GM06990 (cell line): ENCODE measurements at places on chromosomes 5 and 9.

DNA sequence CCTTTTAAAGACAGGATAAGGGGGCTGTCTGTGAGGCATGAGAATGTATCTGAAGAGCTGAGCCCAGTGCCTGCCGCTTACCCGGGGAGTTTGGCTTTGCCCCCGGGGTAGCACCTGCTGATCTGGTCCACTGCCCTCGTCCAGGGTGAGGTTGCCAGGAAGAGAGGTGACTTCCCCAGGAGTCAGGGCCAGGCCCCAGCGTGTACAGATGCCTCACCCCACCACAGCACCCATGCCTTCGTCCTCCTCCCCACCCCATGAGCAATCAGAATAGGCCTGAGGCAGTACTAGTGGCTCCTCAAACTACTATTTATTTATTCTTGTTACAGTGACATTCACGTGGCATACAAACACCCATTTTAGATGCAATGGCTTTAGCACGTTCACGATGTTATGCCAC is 15.7 kb upstream of the AIF1L start:
- no peak for DNase-seq

- DNase-seq: no peak
Observed at GRCh38 chr9:33785914-33786313, 9.4 kb upstream of the PRSS3 start.

- no peak for DNase-seq
Observed at GRCh38 chr5:124634228-124634739, 112.2 kb downstream of the ZNF608 start.

DNA sequence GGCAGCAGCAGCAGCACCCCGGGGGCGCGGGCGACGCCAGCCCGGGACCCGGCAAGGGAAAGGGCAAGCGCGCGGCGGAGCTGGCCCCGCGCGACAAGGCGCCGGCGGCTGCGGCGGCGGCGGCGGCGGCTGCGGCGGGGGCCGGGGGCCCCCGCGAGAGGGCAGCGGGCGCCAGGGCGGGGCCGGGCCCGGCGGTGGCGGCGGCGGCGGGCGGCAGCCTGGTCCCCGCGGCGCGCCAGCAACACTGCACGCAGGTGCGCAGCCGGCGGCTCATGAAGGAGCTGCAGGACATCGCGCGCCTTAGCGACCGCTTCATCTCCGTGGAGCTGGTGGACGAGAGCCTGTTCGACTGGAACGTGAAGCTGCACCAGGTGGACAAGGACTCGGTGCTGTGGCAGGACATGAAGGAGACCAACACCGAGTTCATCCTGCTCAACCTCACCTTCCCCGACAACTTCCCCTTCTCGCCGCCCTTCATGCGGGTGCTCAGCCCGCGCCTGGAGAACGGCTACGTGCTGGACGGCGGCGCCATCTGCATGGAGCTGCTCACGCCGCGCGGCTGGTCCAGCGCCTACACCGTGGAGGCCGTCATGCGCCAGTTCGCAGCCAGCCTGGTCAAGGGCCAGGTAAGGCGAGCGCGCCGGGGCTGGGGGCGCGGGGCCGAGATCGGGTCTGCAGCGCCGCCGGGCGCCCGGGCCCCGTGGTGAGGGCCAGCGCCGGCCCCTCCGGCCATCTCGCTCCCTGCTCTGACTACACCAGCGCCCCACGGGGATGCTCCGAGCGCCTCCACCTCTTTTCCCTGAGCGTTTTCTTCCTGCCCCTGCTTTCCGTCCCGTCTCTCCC is at the start of gene UBE2QL1:
Gene UBE2QL1 (plus strand): TSS at position 238 of the 843 bp plus-strand sequence. CDS start 35 bp downstream, at position 273.
- peak; percentile 44 for DNase-seq

DNA sequence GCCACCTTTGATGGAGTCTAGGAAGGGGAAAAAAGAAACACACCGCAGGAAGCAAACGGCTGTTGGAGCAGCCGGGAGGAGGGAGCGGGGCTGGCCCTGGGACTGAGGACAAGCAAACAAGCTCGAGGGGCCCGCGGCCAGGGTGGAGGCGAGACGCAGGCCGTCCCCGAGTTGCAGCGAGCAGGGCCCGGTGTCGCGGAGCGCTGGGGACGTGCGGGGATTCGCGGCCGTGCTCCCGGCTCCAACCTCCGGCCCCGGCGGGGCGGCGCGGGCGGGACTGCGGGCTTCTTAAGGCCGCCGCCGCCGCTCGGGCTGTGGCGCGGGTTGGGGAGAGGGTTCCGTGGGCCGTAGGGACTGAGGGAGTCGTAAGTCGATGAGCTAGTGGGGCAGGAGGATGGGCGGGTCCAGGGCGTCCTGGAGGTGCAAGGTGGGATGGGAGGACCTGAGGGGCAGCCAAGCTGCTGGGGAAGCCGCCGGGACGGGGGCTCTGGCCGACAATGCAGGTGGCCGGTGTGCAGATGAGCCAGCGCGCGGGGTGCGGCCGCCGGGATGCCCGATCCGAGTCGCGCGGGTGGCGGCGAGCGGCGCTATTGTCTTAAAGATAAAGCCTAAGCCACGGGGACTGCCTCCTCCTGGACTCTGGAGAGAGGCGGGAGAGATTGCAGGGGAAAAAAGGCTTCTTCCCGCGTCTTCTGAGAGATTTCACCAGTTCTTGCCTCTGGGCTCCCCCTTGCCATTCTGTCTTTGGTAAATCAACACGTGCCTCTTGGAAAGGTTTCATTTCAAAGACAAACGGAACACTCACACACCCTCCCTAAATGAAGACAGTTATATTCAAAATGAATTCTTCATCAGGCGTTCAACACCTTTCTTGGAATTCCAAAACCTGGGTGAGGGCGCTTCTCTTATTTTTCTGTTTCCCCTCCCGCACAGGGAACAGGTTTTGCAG is 1.6 kb upstream of the HAPLN1 start:
- peak; percentile 54 for DNase-seq

GRCh38 chr5:109786206-109786855 is 96.6 kb downstream of the MAN2A1 start:
- DNase-seq: no peak

GRCh38 chr9:121179930-121180681 is 21.6 kb downstream of the RAB14 start:
- DNase-seq: no peak

DNA sequence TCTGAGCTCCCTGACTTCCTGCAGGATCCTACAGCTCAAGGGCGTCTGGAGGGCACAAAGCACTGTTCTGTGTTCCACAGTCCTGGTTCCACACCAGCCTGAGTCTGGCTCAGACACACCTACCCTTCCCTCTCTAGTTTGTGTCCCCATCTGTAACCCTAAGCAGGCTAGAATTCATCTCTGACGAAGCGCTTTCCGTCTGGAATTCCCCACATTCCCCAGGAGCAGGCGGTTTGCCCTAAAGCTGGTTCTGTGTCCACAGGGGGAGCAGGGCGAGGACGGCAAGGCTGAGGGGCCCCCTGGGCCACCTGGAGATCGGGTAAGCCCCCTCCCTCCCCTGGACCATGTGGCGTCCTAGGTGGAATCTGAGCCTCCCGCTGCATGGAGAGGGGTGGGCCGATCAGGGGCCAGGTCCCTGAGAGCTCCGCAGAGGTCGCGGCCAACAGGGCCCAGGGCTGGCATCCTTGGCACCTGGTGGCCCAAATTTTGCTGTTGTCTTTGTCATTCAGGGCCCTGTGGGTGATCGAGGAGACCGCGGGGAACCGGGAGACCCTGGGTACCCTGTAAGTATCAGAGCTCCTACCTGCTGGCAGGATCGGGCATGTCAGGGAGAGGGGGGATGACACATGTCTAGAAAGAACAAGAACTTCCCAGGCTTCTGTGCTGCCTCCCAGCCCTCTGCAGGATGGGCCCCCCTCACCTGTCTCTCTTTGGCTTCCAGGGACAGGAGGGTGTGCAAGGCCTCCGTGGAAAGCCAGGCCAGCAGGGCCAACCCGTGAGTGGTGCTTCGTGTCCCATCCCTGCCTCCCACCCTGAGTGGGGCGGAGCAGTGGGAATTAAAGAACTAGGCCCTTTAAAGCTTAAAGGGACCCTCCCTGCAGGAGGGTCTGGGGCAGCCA is 34.5 kb upstream of the ORM1 start:
- no peak for DNase-seq

DNA sequence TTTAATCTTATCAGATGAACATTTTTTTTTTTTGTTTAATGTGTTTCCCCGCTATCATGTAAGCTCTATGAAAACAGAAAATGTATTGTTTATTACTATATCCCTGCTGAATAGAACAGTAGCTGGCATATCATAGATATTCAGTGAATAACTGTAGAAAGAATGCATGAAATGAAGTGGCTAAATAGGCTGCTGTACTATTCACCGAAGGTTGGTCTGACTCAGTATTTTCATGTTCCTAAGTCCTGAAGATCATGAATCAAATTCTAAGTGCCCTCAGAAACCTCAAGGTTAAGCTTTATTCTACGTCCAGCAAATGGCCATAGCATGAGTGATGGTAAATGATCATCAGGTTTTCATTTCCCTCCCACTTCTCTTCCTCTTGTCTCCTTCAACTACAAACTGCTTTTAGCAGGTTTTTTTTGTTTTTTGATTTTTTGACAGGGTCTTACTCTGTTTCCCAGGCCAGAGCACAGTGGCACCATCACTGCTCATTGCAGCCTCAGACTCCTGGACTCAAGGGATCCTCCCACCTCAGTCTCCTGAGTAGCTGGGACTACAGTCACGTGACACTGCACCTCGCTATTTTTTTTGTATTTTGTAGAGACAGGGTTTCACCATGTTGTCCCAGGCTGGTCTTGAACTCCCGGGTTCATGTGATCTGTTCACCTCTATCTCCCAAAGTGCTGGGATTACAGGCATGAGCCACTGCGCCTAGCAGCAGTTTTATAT is 19.1 kb upstream of the ZFAND5 start:
- DNase-seq: no peak

GRCh38 chr9:108655818-108656217 is 200.0 kb downstream of the ACTL7B start:
- DNase-seq: no peak

GRCh38 chr5:150607991-150608390 is 32.5 kb upstream of the SYNPO start:
- DNase-seq: no peak

- no peak for DNase-seq
Observed at GRCh38 chr5:168612996-168613395, 33.8 kb upstream of the PANK3 start.

DNA sequence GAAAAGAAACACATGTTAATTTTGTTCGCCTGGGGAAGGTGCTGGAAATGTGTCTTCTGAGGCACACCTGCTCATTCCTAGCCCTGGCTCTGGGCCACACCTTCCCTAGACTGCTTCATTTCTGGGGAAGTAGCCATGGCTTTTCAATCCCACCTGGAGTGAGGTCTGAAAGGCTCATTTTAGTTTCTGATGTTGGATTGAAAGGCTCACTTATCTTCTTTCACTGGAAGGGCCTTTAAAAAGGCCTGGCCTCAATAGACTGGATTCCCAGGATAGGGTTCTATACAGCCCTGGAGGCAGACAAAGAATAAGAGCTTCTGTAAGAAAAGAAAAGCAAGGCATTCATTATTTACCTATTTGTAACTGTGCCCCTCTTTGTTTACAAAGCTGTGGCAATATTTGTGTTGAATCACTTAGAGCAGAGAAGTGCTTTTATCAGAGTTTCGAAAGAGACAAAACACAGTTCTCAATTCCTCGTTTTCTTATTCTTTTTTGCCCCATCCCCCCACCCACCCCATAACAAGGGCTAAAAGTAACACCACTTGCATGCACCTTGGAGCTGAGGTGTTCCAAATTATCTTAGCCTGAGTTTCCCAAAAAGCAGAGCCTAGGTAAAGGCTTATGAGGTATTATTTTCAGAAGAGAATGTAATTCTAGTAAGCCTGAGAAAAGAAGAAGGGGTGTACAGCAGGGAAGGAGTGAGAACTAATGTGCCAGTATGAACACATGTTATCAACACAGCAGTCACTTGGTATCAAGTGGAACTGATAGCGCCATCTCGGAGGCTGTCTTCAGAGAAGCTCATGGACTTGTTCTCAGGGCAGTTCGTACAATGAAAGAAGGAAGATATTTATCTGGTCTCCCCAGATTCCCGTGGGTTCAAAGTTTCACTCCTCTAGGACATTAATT is 413.1 kb downstream of the KCTD16 start:
- DNase-seq: no peak

DNA sequence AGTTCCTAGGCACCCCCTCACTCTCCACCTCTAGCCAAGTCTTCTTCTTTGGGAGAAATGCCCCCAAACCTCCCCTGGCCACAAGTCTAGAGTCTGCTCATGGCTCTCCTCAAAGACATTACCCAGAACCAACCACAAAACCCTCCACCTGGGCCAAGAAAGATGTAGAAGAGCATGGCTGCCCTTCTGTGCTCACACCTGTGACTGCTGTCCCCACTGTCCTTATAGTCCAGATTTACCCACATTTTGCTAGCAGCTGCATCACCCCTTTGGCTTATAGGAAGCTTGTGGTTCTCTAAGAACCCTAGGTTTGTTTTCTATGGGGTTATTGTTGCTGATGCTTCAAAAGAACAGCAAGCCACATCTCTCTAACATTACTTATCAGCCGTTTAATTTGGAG is 6.1 kb upstream of the GABBR2 start:
- no peak for DNase-seq

DNA sequence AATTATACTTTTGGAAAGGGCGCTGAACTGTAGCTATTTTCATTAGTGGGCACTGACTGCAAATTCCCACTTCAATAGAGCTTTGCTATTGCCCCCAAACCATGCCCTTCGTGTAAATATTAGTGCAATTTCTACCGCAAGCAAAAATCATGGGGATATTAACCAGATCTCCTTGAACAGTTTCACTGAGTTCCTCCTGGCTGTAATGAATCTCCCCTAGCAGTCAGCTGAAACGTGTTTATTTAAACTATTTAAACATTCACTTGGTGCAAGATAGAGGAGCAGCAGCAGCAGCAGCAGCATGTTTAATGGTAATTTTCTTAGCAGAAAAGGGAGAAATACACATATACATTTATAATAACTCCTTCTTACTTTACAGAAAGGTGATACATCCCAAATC is 54.4 kb downstream of the ARRDC3 start:
- DNase-seq: no peak

DNA sequence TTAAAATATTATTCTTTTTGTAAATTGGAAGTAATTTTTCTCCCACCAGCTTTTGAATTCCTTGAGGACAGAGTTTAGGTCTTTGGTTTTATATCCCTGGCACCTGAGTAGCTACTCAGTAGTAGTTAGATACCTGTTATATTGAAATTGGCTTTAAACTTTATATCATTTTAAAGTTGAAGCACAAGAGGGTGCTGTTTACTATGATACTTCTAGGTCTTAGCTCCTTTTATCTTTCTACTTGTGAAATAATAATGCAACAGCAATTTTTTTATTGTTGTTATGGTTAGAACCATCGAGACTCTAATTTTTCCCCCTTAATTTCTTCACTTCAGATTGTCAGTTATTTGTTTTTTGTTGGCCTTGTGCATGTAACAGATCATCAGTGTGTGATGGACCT is 46.3 kb downstream of the AP3S1 start:
- no peak for DNase-seq

- no peak for DNase-seq
Observed at GRCh38 chr5:54362992-54363625, 52.7 kb upstream of the ARL15 start.
